ENCODE measurements at places on chromosomes 6 and 20. TPM values are rescaled to one million over a fixed set of nuclear protein-coding genes. Genes with fewer than 3 reads are reported as not detected.

HRH3 gene
- total RNA-seq, result not detected

EDEM2 gene
- 74.8 TPM for total RNA-seq

SPINT4 gene
- total RNA-seq, result not detected

DDX27 gene
- 66.6 TPM for total RNA-seq

IMPG1 gene
- not detected for total RNA-seq

OSTM1 gene
- total RNA-seq, result 83.3 TPM

CD164 gene
- 140 TPM for total RNA-seq

RBPJL gene
- not detected for total RNA-seq

PTPN1 gene
- total RNA-seq, result 25.6 TPM

TRIM10 gene
- not detected for total RNA-seq

RFX6 gene
- not detected for total RNA-seq

SIRPA gene
- total RNA-seq, result 8.5 TPM

GPR6 gene
- total RNA-seq, result not detected

TRIM31 gene
- under 0.01 TPM for total RNA-seq

OPRL1 gene
- total RNA-seq, result 0.34 TPM

LTB gene
- not detected for total RNA-seq

MTFR2 gene
- 0.57 TPM for total RNA-seq

RSPH9 gene
- total RNA-seq, result 0.07 TPM

STMND1 gene
- not detected for total RNA-seq

ATP6V1G2 gene
- total RNA-seq, result 0.34 TPM

DPM1 gene
- 62.7 TPM for total RNA-seq

SPATS1 gene
- not detected for total RNA-seq

MYMX gene
- total RNA-seq, result not detected

DUSP15 gene
- 0.34 TPM for total RNA-seq

BMP2 gene
- total RNA-seq, result 12.0 TPM

SLC16A10 gene
- not detected for total RNA-seq

SAMD10 gene
- 4.8 TPM for total RNA-seq

NKAIN2 gene
- 0.07 TPM for total RNA-seq
